ENCODE measurements at places on chromosomes 13 and 19.

GRCh38 chr13:32116210-32116609 is 84.6 kb downstream of the FRY start:
- no peak for DNase-seq

GRCh38 chr13:62767473-62767872 is 1351.8 kb upstream of the PCDH20 start:
- DNase-seq, result no peak

DNA sequence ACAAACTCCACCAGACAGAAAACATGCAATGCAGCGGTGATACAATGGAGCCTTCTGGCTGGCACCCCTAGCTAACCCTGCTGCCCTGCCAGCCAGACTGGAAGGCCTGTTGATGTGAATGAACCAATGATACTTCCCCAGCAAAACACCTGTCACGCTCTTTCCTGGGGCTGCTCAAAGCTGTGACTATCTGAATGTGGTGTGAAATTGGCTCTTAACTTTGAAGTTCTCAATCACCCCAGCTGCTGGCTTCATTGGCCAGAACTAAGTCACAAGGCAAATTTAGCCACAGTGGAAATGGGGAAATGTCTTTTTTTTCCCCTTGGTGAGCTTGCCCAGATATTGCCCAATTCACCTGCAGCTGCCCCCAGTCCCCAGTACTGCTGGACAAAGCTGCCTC is 147.3 kb downstream of the SLC7A1 start:
- no peak for DNase-seq

DNA sequence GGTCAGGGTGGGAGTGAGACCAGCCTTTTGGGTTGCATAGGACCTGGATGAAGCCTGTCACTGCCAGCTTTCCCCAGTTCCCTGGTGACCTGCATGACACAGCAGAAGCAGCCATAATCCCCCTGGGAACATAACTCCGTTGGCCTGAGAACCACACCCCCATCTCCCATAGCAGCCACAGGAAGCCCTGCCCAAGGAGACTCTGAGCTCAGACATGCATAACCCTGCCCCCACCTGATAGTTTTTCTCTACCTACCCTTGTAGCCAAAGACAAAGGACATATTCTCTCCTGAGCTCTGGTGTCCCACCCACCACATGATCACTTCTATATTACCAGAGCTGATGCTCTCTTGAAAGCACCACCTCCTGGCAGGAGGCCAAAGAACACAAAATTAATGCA is 413.5 kb upstream of the HTR2A start:
- DNase-seq, result no peak

DNA sequence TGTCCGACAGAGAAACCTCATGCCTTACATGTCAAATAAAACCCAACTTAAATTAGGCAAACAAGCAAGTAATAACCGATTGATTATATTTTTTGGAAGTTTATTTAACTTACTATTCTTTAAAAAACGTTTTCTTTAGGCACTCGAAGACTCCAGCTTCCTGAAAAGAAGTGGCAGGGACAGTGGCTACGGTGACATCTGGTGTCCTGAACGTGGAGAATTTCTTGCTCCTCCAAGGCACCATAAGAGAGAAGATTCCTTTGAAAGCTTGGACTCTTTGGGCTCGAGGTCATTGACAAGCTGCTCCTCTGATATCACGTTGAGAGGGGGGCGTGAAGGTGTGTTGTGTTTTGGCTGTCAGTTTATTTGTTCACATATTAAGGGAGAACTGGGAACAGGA is 164.4 kb downstream of the LMO7 start:
- no peak for DNase-seq

DNA sequence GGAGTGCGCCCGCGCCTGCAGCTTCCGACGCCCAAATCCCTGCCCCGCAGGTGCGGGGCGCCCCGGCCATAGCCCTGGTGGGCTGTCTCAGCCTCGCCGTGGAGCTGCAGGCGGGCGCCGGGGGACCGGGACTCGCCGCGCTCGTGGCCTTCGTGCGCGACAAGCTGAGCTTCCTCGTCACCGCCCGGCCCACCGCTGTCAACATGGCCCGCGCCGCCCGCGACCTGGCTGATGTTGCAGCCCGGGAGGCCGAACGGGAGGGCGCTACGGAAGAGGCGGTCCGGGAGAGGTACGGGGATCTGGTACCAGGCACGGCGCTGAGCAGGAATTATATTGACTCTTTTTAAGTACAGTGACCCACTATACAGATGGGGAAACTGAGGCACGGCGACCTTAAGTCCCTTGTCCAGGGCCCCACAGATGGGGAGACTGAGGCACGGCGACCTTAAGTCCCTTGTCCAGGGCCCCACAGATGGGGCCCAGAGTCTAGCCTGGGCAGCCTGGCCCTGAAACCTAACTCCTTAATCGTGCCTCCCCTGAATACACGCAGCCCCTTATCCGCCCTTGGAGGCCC is 586 bp downstream of the MRI1 start:
- DNase-seq, result no peak

DNA sequence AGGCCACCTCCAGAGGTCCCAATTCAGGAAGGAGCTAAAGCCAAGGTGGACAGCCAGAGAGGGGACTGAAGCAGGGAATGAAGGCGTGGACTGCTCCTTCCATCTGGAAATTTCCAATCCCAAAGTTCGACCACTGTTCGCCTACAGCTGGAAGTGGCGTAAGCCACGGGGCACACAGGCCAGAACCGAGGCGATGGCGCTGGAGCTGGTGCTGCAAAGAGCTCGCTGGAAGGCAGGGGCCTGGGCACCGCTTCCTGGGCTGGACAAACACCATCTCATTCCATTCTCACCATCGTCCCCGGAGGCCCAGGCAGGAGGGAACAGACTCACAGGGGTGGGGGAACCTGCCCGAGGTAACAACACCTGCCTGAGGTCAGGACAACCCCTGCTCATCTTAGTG is 4.2 kb downstream of the MAP2K2 start:
- no peak for DNase-seq

DNA sequence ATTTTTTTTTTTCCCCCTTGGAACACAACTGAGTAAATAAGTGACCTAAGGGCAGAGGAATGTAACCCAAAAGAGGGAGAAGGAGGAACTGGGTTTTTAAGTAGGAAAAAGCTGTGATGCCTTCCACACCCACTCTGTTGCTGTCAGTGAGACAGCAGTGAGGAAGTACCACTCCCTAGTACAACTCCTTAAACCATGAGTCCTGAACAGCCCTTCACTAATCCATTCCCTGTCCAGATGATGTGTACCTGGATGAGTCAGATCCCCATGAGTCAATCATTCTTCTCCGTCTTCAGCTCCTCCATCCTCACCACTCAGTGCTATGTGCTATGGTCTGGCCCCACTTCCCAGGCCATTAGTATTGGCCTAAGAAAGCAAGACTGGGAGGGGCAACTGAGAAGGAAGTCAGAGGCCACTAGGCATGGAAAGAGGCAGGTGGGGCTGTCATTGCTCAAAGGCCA is 12.9 kb upstream of the CXCL17 start:
- no peak for DNase-seq

- no peak for DNase-seq
Observed at GRCh38 chr13:83057119-83057518, 825.2 kb downstream of the SLITRK1 start.

DNA sequence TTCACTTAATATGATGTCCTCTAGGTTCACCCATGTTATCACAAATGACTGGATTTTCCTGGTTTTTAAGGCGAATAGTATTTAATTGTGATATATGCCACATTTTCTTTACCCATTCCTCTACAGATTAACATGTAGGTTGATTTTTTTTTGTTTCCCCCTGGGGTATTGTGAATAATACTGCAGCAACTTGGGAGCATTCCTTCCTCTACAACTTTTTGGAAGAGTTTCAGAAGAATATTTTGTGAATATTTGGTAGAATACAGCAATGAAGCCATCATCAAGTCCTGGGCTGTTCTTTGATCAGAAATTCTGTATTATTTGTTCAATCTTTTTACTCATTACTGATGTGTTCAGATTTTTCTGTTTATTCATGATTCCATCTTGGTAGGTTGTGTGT is 5.6 kb upstream of the ZNF331 start:
- DNase-seq, result no peak

GRCh38 chr19:3673506-3674439 is 26.5 kb downstream of the PIP5K1C start:
- DNase-seq, result no peak

DNA sequence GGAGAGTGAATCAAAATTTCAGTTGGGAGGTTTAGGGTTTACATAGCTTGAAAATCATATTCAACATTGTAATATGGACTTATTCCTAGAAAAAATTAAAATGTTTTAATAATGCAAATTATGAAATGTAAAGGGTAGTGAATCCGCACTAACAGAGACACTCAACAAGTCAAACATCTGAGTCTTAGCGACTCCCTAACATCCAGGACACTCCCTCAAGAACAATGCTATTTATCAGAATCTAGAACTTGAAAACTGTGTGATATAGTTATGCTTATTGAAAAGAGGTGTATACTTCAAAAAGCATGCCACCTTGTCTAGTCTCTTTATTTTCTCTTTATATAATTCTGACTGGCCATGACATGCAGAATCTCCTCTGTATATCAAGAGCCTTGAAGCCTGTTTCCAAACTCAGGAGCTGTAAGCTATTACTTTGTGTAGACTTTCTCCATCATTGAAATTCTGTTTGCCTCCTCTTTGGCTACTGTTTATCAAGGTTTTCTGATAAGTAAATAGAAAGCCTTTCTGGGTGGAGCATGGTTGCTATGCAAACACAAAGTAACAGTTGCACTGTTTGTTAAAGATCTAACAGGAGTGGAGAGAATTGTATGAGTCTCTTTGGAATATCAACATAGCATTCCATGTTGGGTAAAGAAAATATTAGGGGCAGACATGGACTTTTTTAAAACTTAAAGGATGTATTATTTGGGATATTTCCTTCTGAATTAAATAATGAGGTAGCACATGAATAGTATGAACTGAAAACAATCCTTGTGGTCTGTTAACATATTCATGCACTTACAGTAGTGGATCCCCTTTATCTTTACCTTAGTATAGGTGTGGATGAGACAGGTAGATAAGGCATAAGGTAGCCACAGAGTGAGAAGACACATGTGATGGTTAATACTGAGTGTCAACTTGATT is 56.4 kb upstream of the MBNL2 start:
- no peak for DNase-seq

- DNase-seq, result no peak
Observed at GRCh38 chr13:85661675-85662074, 137.5 kb downstream of the SLITRK6 start.

DNA sequence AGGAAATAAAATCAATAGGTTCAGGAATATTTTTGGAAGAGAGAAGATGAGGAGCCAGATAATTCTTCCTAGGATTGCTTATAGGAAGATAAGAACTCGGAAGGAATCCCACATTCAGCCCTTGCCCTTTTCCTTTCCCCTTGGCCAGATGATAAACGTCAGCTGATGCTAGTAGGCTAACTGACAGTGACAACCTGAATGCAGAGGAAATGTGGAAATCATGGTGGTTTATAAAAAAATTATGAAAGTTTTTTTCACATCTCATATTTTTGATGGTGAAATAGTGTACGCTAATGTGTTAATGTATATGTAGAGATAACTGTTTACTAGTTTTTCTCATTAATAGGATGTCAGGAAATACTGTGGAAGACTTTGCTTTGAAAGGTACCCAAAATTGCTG is 56.9 kb downstream of the EDNRB start:
- no peak for DNase-seq

GRCh38 chr13:78636495-78636894 is 22.5 kb downstream of the OBI1 start:
- DNase-seq, result no peak

- DNase-seq, result no peak
Observed at GRCh38 chr19:32917616-32917996, 48.0 kb upstream of the SLC7A9 start.

- DNase-seq, result no peak
Observed at GRCh38 chr19:30546332-30546731, 174.1 kb downstream of the ZNF536 start.

- no peak for DNase-seq
Observed at GRCh38 chr19:16456652-16457194, 15.0 kb downstream of the EPS15L1 start.

DNA sequence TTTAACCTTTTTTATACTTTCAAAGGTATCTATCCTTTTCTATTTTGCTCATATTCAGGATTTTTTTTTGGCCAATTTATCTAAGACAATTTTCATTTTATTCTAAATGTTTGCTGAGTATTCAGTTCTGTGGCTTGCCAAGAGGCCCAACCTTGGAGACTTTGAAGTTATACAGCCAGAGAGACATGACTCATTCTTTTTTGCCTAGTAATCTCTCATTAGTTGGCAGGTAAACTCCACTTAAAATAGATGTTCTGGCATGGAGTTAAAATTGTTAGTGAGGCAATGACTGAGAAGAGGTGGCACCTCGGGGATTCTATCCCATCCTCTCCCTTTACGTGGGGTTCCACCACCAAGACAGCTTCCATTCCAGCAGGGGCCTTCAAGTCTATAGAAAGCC is 213.8 kb downstream of the KCTD12 start:
- DNase-seq, result no peak

GRCh38 chr13:46580362-46580839 is 27.4 kb downstream of the LRCH1 start:
- no peak for DNase-seq

GRCh38 chr19:10353793-10354391 is 14.5 kb upstream of the ICAM3 start:
- DNase-seq, result no peak

DNA sequence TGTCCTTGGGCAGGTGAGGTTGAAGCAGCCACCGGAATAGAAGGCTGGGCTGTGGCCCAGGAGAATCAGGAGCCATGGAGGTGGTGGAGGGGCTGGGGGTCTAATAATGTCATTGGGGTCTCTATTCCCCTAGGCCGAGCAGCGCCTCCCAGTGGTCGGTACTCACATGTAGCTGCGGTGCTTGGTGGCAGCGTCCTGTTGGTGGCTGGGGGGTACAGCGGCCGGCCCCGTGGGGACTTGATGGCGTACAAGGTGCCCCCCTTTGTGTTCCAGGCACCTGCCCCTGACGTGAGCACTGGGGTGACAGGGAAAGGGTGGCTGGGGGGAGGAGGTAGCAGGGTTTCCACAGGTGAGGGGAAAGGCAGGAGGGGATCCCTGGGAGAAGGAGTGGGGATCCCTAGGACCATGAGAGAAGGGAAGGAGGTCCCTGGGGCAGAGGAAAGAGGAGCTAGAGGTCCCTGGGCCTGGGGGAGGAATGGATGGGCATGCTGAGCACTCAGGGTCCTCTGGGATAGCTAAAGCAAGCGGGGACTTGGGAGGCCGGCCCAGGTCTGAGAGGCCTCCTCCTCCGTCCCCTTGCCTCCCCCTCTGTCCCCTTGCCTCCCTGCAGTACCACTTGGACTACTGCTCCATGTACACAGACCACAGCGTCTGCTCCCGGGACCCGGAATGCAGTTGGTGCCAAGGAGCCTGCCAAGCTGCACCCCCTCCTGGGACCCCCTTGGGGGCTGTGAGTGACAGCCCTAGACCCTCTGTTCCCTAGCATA is 18.1 kb downstream of the MEGF8 start:
- DNase-seq, result no peak

Measured in NCI-H187 (cell line).